GM12864 (cell line): ENCODE measurements at places on chromosomes 6 and 20.

DNA sequence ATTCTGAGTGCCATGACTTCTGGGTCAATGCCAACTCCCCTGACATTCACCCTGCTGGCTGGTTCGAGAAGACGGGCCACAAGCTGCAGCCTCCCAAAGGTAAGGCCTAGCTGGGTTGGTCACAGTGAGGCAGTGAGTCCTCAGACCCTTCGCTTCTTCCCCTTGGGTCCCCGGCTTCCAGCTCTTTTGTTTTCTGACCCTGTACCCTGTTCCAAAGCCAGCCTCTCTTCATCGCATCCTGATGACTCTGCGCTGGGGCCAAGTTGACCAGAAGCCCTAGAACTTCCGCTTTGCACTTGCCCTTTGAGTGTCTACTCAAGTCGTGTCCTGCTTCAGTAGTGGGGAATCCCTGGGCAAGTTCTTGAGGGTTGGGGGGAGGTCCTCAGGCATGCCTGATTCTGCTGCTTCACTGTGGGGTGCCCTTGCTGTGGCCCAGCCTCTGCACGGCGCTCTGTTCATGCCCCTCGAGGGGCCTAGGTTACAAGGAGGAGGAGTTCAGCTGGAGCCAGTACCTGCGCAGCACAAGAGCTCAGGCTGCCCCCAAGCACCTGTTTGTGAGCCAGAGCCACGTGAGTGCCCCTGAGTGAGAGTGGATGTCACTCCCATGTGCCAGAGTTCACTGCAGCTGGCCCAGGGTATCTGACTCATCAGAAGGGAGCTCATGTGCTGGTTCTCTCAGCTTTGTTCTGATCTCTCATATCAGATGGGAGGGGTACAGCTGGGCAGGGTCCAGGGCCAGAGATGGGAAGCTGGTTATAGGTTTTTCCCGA lies 23.0 kb downstream of the L3MBTL1 start:
- no peak for DNase-seq

- DNase-seq, result no peak
These were observed 6.7 kb downstream of the POU3F2 start for GRCh38 chr6:98840996-98841513.

DNA sequence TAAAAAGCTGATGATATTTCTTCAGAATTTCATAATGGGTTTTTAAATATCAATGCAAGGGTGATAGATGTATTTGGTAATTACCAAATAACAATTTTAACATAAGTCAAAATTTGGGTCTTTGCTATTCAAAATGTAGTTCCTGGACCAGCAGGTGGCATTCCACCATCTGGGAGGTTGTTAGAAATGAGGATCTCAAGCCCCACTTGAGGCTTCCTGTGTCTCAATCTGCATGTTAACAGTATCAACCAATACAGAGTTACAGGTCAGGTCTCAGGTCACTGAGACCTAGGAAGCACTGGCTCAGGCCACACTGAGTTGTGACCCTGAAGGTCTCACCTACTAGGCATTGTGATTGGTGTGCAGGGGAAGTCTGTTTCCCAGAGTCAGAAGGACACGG lies 57.2 kb upstream of the MTRF1L start:
- DNase-seq, result no peak

DNA sequence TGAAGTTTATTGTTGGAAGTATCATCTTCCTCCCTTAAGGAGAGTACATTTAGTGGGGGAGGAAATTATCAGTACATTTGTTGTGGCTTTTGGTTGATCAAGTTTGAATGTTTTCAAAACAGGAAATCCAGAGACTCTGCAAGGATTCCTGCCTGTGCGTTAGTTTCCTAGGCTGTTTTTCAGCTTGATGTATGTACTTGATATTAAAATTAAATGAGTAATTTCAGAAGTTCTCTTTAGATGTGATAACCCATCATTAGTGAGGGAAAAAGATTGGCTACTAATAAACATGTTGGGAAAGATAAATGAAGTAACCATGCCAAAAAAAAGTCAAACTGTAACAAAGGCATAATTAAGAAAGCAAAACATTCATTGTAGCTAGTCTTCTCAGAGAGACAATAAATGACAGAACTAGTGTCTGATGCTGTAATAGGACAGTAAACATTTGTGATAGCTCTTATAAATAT lies 88.0 kb upstream of the TULP1 start:
- no peak for DNase-seq

- peak; percentile 5 for DNase-seq
These were observed 86.3 kb upstream of the PMEPA1 start for GRCh38 chr20:57795977-57796560.

- no peak for DNase-seq
These were observed 9.2 kb downstream of the ATG5 start for GRCh38 chr6:106316375-106316766.

- DNase-seq, result no peak
These were observed 7.2 kb downstream of the PRDM13 start for GRCh38 chr6:99613705-99614429.
